ENCODE measurements at places on chromosomes 2 and 18.

- DNase-seq: no peak
These were observed 102.2 kb upstream of the UXS1 start for GRCh38 chr2:106296182-106296815.

DNA sequence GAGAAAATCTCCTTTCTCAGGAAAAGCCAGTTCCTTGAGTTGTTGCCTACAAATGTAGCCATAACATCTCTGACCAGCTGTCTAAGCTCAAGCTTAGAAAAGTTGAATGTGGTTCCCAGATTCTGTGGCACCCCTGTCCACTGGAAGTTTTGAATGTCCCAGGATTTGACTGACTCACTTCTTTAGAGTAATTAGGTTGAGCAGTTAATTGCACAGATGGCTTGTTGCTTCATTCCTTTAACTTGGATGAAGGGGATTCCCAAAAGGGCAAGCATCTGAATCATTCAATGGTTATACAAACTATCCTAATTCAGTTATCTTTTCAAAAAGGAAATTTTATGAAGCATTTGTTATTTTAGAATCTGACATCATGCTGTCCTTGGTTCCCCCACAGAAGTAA is 374.7 kb downstream of the LNPK start:
- DNase-seq: no peak

DNA sequence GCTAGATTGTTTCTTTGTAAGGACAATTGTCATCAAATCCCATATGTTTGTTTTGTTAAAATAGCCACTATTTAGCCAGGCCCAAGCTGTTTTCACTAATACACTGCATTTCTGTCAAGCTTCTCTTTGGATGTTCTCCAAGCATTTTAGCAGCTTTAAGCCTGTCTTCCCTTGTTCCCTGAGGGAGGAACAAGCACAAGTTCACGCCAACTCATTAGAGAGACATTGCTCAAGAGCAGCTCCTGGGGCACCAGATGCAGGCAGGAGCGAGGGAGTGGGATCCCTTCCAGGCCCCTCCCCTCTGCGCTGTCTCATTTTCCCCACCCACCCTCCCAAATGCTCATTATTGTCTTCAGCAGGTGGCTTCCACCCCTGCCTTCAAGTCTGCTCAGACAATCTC is 32.6 kb upstream of the PPP3R1 start:
- DNase-seq: no peak

- DNase-seq: no peak
These were observed 240.8 kb downstream of the BCL11A start for GRCh38 chr2:60312618-60313017.

DNA sequence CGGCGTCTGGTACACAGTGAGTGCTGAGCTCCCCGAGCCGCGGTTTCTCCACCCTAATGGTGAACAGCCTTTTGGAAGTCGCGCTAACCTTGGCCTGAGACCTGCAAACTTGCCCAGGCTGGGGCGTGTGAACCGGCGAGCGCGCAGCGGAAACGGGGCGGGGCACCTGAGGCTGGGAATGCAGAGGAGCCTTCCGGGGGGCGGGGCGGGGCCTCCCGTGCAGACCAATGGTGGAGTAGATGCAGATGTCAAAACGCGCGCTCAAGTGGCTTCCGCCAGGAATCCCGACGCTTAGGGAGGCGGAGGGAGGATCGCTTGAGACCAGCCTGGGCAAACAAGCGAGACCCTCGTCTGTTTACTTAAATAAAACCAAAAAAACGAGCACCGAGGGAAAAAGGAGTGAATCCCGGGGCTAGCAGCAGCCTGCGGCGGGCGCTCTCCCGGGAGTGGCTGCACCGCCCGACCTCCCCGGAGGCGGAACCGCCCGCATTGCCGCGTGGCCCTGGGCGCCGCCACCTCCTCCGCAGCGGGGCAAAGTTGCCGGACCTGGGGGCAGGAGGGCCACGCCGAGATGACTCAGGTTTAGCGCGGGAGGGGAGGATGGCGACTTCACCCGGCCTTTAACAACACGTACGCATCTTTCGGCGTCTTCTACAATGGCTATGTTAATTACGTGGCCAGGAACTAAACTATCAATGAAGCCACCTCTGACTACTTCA is 2.2 kb upstream of the RRM2 start:
- DNase-seq: peak; percentile 95
